ENCODE measurements at places on chromosomes 16 and 17. TPM values are rescaled to one million over a fixed set of nuclear protein-coding genes. Genes with fewer than 3 reads are reported as not detected.
A peak's percentile ranks its signal among the peaks of the same experiment; 100 is the strongest.

GRCh38 chr17:59287452-59287851 is 44.0 kb upstream of the YPEL2 start:
- no peak for DNase-seq

DNA sequence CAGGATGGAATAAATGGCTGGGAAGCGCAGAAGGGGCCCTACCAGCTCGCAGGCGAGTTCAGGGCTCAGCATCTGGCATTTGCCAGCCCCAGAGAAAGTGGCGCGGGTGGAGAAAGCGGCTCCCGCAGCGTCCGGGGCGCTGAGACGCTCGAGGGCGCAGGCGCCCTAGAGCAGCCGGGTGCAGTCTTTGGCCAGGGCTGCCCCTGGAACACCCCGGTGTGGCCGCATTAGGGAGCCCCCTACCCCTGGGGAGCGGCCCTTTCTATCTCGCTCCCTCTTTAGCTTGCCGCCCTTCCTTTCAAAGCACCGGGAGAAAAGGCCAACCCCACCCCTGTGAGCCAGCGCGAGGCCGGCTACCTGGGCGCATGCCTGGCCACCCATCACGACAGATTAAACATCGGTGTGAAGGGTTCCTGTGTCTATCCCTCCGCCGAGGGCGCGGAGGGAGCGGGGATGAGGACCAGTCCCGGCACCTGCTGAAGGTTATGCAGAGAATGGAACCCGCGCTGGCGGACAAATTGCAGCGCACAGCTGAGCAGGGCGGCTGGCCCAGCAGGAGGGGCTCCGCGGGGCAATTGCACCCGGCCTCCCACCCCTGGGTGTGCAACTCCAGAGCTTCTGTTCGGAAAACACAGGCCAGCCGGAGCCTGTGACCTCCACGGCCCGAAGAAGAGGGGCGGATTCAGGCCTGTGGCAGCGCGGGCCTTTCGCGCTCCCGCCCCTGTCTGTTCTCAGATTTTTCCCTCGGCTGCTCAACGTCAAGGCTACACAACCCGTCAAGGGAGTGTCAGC is 15.6 kb upstream of the FOXF1 start:
- DNase-seq = no peak

DNA sequence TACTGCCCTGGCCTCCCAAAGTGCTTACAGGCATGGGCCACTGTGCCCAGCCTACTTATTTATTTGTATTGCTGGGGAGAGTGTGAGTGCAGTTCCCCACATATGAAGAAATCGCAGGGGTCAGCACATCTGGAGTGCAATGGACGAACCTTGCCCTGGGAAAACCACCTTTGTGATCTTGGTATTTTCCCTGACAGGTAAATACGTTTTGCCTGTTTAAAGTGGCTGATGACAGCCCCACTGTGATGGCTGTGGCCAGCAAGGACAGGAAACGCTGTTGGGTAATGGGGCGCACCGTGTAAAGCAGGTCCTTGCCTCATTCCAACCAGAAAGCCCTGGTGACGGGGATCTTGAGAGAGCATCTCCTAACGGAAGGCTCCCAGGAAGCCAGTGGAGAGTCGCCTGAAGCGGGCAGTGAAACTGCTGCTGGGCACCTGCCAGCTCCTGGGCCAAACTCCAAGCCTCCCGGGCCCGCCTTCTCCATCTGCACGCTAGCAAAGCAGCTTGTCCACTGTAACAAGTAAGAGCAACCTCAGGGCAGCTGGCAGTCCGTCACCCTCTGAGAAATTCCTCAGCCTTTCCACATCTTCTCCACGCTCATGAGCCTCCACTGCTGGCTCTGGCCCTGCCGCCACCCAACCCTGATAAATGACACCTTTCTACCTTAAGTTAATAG is 17.5 kb downstream of the EMC8 start:
- peak; percentile 77 for DNase-seq

PRRT2 gene
- 181 TPM for total RNA-seq

- DNase-seq = no peak
These were observed 65.1 kb downstream of the WSCD1 start for GRCh38 chr17:6135236-6135635.
